Endothelial cell of umbilical vein (primary cell): ENCODE measurements at places on chromosomes 4 and X. TPM values are rescaled to one million over a fixed set of nuclear protein-coding genes. Genes with fewer than 3 reads are reported as not detected.

DNA sequence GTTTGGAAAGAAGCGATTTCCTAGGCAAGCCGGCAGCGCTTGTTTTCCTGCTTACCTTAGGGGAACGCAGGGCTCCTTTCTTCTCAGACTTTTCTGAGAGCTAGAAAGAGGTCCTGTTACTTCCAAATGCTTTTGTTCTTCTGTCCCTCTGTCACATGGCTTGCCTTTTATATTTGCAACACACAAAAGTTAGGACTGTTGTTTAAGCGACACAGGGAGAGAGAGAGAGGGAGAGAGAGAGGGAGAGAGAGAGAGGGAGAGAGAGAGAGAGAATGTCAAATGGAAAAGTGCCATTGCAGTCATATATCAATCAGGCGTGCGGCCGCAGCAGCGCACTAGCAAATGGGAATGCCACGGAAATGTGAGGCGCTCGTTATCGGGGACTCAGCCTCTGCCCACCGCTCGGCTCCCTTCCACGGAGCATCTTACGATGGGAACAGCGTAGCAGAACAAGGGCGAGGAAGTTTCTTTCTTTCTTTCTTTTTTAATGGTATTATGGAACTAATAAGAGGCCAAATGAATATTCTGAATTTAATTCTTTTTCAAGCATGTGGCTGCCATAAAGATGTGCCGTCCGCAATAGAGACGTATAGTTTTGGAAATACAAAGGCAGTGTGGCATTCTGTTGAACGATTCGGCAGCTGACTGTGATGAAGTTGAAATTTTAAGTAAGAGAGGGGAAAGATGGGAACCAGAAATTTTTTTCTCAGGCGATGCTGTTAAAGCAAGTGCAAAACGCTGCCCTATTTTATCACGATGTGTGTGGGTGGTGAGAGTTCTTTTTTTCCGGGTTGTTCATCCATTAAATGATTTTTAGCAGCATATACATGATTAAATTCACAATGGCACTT, at the start of gene NDP:
Gene NDP (minus strand): TSS at position 142 of the 851 bp plus-strand sequence. CDS start 14,745 bp downstream, outside the sequence.
- DNase-seq: peak; percentile 42

- peak; percentile 15 for DNase-seq
These were observed 64.5 kb upstream of the ANKRD50 start for GRCh38 chr4:124777007-124777406.

DNA sequence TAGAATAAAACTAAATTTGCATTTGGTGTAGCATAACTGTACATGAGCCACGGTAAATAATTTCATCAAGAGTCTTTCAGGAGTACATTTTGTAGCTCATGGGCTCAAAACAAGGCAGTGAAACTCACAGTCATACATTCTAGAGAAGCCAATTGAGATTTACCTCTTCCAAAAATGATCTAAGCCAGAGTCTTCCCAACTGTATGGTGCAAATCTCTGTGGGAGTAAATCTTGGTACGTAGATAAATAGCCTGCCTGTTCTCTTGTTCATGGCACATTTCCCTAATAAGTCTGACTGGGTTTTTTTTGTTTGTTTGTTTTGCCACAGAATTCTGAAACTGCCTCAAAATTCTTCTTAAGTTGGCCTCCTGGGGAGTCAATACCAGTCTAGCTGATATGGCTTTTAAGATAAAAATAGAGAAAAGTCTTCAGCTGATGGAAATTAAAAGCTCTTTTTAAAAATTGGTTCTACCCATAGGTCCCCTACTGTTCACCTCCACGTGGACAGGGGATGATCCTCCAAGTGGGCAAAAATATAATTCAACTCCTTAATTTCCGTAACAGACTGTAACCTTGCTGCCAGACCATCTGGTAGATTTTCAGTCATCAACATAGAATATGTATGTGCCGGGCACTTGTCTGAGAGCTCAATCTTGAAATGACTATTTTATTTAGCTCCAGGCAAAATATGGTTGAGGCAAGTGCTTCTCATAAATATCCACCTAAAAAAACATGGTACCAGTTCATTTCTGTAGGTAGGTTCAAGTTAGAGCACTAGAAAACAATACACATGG, 365.4 kb downstream of the PDHA2 start:
- DNase-seq: no peak

Gene ASB12
- 0.11 and 0.14 TPM in 2 replicates for polyA plus RNA-seq
